ENCODE measurements at places on chromosomes 11 and 22. TPM values are rescaled to one million over a fixed set of nuclear protein-coding genes. Genes with fewer than 3 reads are reported as not detected.

PGA4 gene
- 0.48 TPM for polyA plus RNA-seq

MPZL2 gene
- not detected for polyA plus RNA-seq

OR5B21 gene
- not detected for polyA plus RNA-seq

SLC6A5 gene
- not detected for polyA plus RNA-seq

RIC8A gene
- polyA plus RNA-seq = 81.5 TPM

SCUBE1 gene
- 8.7 TPM for polyA plus RNA-seq

BRSK2 gene
- polyA plus RNA-seq = 2.7 TPM

CCS gene
- polyA plus RNA-seq = 117 TPM

CAVIN3 gene
- 76.1 TPM for polyA plus RNA-seq

MRGPRE gene
- not detected for polyA plus RNA-seq

All from cardiac muscle cell (in vitro differentiated cells and primary cell).